Activated T-helper 9 cell treated with anti-CD3 and anti-CD28 coated beads, Interleukin-2, amount 50 U/mL, for 16 hours (primary cell): ENCODE measurements at places on chromosomes 3 and 15.

- DNase-seq = no peak
Measured at GRCh38 chr15:100235030-100235617, 106.7 kb downstream of the ADAMTS17 start.

DNA sequence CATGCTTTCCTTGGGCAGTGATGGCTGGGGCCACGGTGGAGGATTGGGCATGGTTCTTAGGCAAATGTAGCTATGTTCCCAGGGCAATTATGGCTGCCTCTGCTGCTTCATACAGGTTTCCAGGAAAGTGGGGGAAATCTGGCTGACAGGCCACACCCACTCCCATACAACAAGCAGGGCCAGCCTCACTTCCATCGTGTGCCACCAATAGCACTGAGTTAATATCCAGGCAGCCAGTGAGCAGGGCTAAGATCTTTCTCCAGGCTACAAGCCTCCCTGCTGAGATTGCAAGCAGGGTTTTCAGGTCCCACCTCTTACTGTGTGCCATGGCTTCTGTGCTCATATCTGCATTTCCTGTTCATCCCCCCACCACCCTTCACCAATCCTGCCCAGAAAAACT is 1291.9 kb downstream of the SI start:
- DNase-seq = no peak

DNA sequence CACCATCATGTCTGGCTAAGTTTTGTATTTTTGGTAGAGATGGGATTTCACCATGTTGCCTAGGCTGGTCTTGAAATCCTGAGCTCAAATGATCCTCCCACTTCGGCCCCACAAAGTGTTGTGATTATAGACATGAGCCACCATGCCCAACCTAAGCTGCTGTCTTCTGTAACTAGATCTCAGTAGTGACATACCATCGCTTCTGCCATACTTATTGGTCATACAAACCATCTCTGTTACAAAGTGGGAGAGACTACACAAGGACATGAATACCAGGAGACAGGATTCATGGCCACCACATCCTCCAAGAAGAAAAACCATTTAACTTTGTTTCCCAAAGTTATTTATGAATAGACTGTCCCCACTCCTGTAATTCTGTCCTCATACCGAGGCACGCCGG is 81.3 kb downstream of the SMAD6 start:
- DNase-seq = no peak

- no peak for DNase-seq
Measured at GRCh38 chr3:4856136-4856535, 123.1 kb upstream of the BHLHE40 start.

- DNase-seq = no peak
Measured at GRCh38 chr3:110577854-110578253, 493.8 kb upstream of the NECTIN3 start.

GRCh38 chr3:64344721-64345207 is 119.5 kb upstream of the PRICKLE2 start:
- DNase-seq = no peak

GRCh38 chr3:9007928-9008327 is 44.7 kb upstream of the RAD18 start:
- DNase-seq = no peak

DNA sequence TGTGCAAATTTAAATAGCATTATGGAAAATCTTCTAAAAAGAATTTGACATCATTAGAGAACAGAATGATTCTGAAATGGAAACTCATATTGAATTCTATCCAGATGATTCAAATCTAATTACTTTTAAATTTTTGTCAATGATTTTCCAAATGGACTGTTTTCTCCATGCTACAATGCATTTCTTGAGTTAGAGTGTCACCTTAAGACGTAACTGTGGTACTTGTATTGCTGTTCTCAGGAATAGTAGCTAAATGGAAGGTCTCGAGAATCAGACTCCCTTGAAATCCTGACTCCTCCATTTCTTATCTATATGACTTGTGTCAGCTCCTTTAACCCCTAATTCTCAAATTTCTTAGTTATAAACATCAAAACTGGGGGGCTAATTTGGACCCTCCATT is 102.3 kb downstream of the P2RY1 start:
- no peak for DNase-seq

- DNase-seq = no peak
Measured at GRCh38 chr3:45010811-45011333, 15.2 kb upstream of the CLEC3B start.

DNA sequence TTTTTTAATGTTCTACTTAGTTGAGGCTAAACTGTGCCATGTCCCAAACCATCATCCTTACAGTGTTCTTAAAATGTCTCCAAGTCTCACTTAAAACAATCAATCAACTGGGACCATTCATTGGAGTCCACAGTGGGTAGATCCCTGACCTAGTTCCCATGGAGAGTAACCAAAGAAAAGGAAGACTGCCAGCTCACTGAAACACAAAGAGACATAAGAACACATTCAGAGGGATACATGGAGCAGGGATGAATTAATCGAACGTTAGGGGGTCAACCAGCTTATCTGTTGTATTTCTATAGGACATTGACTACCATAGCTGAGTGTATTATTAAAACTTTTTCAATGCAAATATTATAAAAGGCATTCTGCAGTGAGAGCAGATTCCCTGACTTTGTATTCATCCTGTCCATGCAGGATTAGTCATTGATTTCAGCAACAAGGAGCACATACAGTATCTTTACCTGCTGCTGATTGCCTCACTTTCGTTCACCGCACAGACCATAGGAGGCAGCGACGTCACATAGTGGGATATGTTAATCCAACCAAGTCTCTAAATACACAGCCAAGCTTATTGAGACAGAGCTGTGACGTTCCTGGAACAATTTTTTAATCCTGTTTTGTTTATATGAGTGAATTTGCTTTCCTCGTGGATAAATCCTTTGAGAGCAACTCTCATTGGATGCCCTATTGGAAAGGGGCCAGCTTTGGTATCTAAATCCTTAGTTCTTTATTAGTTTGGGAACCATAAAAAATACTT is 364.9 kb upstream of the RBMS3 start:
- DNase-seq = no peak

- no peak for DNase-seq
Measured at GRCh38 chr15:25401501-25401900, 37.3 kb downstream of the UBE3A start.

DNA sequence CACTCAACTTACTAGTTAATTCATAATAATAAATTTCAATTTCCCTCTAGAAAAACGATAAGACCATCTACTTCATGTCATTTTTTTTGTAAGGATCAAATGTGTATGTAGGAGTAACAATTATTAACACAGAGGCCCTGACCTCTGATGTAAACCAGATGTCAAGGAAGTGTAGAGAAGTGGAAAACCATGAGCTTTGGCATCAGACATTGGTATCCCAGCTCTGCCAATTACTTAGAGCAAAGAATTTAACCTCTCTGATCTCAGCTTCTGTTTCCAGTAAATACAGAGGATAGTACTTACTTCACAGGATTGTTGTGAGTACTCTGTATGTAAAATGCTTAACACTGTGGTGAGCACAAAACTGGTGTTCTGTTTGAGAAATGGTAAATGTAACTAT is 17.5 kb downstream of the AQR start:
- DNase-seq = no peak

- no peak for DNase-seq
Measured at GRCh38 chr15:70200511-70201424, 103.1 kb upstream of the TLE3 start.

- no peak for DNase-seq
Measured at GRCh38 chr3:55691141-55691540, 204.0 kb upstream of the WNT5A start.

- DNase-seq = no peak
Measured at GRCh38 chr3:103127737-103128136, 692.9 kb downstream of the ZPLD1 start.

- DNase-seq = no peak
Measured at GRCh38 chr3:150370122-150370602, 37.9 kb upstream of the TSC22D2 start.

GRCh38 chr3:172150913-172151650 is 111.7 kb downstream of the FNDC3B start:
- DNase-seq = no peak

DNA sequence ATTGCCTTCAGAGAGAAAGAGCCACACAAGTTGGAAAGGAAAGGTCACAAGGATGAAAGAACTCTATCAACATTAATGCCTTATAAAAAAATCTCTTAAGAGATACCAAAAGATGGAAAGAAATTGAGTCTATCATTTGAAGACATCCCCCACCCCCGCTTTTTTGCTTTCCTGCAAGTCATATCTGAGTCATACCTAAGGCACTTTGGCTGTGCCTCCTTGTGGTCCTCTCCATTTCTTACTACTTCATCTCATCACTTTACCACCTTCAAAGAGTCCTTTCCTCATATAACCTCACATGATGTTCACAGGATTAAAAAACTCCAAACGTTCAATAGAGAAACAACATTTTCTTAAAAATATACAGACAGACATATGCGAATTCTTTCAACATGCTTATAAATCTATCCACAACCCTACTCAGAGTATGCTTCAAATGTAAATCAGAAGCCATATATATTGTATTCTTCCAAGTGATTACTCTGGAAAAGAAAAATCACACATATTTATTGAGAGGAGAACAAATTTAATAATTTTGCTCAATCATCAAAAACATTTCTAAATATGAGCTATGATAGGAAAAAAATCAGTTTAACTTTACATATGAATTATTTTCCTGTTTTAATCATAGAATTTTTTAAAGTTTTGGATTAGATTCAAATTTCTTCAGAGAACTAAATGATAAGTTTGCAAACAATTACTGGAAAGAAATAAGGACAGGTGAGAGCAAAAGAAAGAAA is 1003.9 kb upstream of the CFAP20DC start:
- DNase-seq = no peak

DNA sequence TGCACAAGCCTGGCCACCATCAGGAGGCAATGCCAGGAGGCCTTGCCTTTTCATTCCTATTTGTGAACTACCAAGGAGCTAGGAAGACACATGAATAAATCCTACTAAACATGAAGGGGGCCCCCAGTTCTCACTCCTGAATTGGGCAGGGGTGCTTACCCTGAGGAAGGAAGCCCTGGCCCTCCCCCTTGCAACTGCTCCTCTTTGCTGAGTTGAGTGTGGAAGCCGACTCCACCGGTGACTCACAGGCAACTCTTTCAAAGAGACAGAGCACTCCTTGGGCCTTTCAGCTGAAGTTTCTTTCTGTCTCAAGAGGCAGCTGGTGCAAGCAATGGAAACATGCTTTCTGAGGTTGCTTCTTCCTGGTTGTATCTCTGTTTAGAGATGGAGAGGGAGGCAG is 1.7 kb downstream of the GABRG3 start:
- no peak for DNase-seq

DNA sequence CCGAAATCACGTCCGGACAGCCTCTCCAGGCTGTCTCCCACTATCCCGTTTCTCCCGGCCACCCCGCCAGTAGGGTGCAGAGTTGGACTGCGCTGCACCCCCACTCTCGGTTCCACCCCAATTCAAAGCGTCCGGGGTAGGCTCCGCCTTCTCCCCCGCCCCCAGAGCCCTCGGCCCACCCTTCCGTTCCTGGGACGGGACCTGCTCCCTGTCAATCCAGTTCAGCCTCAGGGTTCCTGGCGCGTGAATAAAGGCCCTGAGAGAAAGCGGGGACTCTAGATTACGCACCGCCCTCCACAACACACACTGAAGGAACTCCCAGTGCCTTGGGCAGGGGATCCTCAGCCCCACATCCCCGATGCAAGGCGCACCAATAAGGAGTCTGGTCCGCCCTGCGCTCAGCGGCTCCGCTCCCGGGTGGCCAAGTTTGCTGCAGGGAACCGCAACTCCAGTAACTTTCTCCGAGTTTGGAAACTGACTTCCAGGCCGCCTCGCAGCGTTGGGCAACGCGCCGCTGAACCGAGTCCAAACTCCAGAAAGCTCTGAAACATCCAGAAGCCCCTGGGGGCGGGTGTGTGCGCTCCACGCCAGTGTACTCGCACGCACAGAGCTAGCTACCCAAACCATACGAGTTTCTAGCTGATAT is 1.9 kb downstream of the ADAMTS9 start:
- no peak for DNase-seq

- no peak for DNase-seq
Measured at GRCh38 chr3:13179181-13179580, 106.0 kb upstream of the IQSEC1 start.

GRCh38 chr3:179446501-179446900 is 4.8 kb downstream of the GNB4 start:
- no peak for DNase-seq

GRCh38 chr15:56749982-56750381 is 16.7 kb upstream of the ZNF280D start:
- DNase-seq = no peak

DNA sequence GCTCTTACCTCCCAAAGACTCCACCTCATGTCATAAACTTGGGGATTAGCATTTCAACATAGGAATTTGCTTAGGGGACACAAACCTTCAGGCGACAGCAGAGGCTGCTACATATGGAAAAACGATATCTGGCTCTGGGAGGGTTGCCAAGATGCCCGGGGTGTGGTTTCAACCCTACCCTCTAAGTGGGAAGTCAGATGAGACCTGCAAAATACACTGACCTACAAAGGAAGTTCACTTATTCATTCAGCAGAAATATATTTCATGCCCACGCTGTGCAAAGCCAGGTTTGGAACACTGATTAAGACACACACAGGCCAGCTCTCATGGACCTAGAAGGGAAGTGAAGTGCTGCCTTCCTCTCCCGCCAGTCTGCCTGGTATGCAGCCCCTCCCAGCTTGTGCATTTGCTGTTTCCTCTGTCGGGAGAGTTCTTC is 239.3 kb downstream of the FEZF2 start:
- DNase-seq = no peak

DNA sequence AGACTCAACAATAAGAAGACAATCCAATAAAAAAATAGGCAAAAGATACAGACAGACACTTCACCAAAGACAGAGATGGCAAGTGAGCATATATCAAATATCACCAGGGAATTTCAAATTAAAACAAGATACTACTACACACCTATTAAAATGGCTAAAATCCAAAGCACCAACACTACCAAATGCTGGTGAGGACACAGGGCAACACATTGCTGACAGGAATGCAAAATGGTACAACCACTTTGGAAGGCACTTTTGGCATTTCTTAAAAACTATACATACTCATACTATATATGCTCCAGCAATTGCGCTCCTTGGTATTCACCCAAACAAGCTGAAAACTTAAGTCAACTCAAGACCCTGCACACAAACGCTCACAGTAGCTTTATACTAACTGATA is 12.9 kb downstream of the DLG1 start:
- DNase-seq = no peak

DNA sequence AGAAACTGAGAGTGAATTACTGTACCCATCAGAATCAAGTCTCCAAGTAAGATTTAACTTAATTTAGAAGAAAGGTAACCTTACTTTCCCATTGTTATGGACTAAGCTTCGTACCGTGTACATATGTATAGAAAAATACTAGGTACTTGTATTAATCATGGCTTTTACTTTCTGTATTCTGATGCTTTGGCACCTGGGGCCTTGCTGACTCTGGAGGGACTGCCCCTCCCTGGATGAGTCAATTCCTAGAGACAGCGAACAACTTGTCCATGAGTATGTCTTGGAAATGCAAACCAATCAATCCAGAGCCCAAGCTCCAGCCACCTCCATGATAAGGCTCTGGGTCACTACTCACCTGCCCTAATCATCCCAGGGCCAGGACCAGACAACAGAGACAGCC is 50.0 kb upstream of the DGKG start:
- DNase-seq = no peak

GRCh38 chr15:80601256-80601655 is 93.9 kb upstream of the ABHD17C start:
- no peak for DNase-seq
